ENCODE measurements at places on chromosomes 1 and 21. TPM values are rescaled to one million over a fixed set of nuclear protein-coding genes. Genes with fewer than 3 reads are reported as not detected.

DNA sequence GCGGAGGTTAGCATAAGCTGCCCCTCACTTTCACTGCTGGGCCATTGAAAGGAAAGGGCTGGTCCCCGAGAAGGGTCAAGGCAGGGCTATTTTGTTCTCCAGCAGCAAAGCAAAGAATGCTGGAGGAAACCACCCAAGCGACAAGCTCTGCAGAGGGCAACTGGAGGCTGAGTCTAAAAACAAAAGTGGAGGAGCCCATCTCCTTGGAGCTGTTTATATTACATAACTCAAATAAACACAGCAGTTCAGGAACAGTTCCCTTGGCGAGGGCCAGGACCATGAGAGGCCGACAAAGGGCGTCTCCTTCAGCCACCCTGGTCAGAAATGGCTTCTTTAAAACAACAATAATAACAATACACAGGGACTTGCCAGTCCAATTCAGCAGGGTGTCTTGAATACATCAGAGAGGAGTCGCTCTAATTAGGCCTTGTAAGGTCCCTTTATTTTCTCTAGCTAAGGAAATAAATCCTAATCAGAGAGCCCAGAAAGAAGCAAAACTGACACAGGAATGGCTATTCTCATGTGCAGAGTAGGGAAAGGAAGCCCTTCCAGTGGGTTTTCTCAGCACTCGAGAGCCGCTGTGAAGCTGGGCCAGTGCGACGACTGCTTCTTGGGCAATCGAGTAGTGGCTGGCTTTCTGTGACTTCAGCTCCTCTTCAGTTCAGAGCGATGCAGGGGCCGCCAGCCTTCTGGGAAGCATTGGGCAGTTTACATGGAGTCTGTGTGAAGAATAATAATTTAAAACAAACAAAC is 57.0 kb upstream of the TARBP1 start:
- DNase-seq, result no peak

- peak; percentile 66 for DNase-seq
Observed at GRCh38 chr1:24683713-24684162, 40.6 kb downstream of the SRRM1 start.

DNA sequence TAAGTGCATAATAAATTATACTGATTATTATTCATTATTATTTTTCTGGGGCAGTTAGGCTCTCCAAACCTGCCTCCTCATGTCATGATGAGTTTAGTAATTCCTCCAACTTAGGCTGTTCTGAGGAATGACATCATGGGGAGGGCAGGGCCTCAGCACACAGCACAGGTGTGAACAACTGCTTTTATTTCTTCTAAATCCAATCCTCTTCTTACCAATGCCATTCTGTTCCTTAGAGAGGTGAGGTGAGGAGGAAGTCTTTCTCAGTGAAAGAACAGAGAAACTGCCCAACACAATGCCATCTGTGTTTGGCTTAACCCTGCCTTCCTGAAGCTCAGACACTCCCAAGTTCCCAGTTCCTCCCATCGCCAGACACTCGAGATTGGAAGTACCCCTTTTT is 45.4 kb upstream of the WASF2 start:
- no peak for DNase-seq

GRCh38 chr1:46401154-46401913 is 7.2 kb downstream of the FAAH start:
- no peak for DNase-seq

DNA sequence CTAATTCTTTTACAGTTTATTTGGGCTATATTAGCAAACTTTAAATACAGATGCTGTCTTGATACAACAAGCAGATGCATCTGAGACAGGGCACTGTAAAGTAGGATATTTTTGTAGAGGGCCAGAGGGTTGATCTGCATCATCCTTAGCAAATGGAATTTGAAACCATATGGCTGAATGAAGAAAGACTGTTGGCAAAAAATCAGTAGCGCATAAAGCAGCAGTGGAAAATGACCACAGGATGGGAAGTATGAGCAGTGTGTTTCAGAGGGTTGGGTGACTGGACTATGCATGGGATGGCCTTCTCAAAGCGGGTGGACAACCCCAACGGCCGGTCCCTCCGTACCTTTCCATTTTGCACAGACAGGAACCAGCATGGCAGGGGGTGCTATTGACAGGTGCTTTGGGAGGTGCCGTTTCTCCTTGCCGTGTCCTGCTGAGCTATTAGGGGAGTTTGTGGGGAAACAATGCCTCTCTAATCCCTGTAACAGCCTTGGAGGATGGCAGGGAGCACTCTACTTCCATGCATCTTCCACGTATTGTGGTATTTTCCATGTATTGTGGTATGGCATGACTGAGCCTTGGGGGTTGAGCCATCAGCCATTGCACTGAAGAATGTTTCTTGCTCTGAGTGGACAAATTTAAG is 5.9 kb downstream of the LRRC8B start:
- DNase-seq, result no peak

DNA sequence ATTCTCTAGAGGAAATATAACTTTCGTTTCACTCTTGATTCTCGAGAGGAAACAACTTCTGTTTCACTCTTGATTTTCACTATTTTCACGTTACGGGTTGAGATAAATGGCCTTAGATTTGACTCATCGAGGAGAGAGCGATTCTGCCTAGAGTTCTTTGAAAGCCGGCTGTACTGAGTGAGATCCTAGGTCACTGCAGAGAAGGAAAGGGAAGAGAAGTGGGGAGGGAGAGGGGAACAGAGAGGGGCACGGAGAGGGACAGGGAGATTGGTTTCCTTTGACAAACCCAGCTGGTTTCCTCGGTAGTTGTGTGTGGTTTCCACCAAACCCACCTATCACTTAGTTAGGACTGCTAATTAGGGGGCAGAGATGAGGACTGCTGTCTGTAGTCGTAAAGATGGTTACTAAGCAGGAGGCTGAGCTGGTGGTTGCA is 21.6 kb upstream of the GPR137B start:
- no peak for DNase-seq

Gene TAL1
- 20.4 TPM for total RNA-seq

Gene PRKAA2
- 1.3 TPM for total RNA-seq

DNA sequence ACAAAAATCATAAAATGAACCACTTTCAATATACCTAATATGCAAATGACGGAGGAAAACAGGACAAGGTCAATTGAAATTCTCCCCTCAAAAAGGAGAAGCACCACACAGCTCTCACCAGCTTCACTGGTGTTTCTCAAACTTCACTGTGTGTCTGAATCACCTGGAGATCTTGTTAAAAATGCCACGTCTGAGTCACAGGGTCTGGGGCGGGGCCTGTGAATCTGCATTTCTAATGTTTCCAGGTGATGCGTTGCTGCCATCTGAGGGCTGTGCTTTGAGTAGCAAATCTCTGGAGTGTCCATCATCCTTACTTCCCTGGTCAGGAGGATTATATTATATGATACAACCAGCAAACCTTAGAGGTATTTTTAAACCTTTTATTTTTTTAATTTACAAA is 9.0 kb downstream of the CLDN19 start:
- DNase-seq, result no peak

Gene SHE
- total RNA-seq, result 47.3 TPM

Gene AURKAIP1
- 181 TPM for total RNA-seq

Gene CYP4Z1
- not detected for total RNA-seq

GRCh38 chr1:201255479-201256362 is 27.6 kb upstream of the PKP1 start:
- DNase-seq, result no peak

DNA sequence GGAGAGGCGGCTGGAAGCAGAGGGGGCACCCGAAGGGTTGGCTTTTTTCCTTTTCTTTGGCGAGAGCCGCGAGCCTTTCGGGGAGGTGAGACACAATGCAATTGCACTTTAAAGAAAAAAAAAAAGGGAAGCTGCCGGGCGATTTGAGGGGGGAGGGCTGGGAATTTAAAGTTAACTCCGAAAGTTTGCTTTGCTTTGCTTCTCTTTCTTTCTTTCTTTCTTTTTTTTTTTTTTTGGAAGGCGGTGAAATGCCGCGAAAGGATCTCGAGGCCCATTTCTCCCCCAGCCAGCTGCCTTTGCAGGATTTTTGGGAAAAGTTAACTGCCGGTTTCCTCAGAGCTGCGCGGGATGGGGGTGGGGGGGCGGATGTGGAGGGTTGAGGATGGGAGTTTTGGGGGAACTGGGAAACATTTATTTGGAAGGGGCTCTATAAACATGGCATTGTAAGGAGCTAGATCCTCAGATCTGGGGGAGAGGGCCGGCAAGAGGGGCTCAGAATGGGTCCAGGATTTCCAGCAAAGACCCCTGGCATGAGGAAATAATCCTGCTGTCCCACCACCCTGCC is 997 bp downstream of the ZNF362 start:
- no peak for DNase-seq

DNA sequence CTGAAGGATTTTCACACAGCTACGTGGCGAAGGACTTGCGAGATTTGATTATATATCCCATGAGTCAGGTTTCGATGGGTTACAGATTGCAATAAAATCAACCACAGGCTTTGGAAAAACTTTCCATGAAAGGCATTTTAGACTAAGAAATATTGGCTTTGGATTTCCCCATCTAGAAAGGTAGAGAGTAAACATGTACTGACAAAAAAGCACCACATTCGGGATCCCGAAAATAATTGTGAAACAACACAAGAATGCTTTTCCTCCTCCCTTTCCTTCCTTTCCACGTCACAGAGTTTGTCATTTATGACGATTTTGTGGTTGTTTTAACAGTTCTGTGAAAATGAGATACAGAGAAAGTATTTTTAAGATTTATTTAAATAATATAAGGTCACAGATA is 38.5 kb downstream of the TGFB2 start:
- DNase-seq, result peak; percentile 76

Gene MR1
- total RNA-seq, result 1.2 TPM

Gene ZNF683
- total RNA-seq, result not detected

Gene OR10Z1
- not detected for total RNA-seq

- no peak for DNase-seq
Observed at GRCh38 chr1:178768423-178768822, 43.4 kb downstream of the RALGPS2 start.

DNA sequence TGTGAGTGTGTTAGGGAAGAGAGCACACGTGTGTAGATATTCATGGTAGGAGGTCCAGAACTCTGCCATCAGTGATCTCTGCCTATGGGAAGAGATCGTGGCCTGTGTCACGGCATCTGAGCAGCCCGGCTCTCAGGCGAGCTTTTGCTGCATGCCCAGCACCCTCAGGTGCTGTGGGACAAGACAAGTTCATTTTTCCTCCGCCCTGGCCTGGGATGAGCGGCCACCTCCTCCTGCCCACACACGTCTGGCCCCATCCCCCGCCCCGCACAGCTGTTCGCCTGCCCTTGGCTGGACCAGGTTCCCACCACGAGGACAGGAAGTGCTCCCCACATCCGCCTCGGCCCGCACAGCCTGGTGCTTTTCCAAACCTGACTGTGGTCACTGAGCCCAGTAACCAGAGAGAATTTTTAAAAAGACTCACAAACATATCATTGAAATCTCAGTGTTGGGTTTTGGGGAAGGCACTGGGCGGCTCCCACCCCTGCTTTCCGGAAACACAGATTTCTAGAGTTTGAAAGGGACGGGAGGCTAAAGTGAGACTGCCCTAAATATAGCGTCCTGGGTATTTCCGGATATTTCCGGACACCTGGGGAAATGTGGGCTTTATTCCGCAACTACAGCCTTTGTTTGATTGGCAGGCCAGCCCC is 18.0 kb downstream of the BMP8A start:
- no peak for DNase-seq

Gene F13B
- total RNA-seq, result not detected

- no peak for DNase-seq
Observed at GRCh38 chr1:10701145-10701544, 95.3 kb downstream of the CASZ1 start.

DNA sequence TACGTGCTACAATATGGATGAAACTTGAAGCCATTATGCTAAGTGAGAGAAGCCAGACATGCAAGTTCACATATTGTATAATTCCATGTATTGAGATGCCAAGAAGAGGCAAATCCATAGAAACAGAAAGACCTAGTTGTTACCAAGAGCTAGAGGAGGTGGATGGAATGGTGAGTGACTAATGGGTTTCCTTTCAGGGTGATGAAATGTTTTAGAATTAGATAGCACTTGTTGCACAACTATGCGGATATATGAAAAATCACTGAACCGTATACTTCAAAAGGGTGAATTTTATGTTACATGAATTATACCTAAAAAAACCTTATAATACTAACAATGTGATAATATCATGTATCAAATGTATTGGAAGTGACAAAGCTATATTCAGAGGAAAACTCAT is 18.1 kb downstream of the EPHA10 start:
- no peak for DNase-seq

- DNase-seq, result no peak
Observed at GRCh38 chr21:35509001-35509704, 460.1 kb upstream of the RUNX1 start.

DNA sequence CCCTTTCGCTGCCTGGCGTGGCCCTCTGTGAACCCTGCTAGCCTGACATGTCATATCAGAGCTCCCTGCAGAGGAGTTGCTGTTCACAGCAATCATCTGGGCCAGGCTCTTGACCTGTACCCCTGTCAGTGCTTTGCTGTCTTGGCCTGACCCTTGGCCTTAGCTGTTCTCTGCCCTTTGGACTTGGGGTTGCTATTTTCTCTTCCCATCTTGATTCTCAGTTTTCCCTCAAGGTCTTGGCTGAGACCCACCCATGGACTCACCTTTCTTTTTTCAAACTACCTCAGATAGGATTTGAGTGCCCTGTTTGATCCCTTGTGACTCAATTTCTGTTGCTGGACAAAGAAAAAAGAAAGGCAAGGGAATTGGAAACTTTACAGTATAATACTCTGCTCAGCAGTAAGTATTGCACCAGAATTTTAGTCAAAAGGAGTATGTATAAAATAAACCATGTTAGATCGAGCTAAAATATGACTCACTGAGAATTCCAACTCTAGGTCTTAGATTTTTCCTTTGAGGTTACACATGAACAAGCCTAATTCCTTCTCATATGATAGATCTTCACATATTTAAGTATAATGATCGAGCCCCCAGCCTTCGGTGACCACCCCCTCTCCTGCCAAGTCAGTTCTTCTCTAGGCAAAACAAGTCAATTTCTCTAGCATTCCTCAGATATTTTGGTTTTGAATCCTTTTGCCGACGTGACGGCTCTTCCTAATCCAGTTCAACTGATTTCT is 110.5 kb downstream of the NGF start:
- DNase-seq, result no peak

Gene AADACL3
- not detected for total RNA-seq

Gene TMEM9
- 66.0 TPM for total RNA-seq

Gene BMP8B
- not detected for total RNA-seq

Gene INAVA
- total RNA-seq, result 2.3 TPM

Gene AIRE
- total RNA-seq, result not detected

DNA sequence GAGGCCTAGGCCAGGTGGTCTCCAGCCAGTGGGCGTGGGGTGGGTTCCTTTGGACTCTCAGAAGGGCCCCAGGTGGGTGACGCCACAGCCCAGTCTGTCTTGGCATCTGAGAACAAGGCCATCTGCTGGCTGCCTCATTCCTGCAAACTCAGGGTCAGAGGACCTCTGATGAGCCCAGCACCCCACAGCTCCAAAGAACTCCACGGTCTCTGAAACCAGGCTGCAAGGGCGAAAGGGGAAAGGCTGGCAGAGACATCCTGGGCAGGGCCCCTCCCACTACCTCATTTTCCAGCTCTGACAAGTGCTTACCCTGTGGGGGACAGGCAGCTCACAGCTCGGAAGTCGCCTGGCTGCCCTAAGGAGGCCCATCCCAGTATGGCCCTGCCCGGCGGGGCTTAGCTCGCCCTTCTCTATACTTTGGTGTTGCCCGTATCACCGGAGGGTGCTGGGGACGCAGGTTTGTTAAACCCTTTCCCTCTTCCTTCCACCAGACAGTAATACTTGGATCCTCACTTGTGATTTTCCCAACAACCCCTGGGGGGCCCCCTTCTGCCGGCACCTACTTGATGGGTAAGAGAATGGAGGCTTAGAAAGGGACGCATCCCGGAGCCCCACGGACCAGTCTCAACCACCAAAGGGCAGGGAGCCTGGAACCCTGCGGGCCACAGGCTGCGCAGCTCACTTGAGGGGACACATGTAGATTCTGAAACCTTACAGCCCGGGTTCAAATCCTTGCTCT is 10.9 kb upstream of the EDN2 start:
- DNase-seq, result no peak
